ENCODE measurements at places on chromosomes 3 and 15.

- DNase-seq, result no peak
Measured at GRCh38 chr3:50358355-50358910, 888 bp downstream of the TMEM115 start.

DNA sequence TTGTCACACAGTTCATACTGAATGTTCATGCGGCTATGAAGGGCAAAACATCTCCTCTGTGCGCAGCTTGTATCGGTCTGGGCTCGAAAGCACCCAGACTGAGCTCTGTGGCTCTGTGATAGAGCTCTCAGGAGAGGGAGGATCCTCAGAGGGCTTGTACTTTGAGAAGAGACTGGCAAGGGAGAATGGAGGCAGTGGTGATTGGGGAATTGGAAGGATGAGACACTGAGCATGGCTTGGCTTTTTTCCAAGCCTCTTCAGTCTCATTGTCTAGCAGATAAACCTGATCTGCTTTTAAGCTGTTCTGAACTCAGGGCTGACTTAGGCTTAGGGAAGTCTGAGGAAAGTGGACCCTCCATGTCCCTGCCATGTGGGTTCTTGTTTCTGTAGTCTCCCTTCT, 43.0 kb downstream of the RAD54L2 start:
- DNase-seq, result no peak

DNA sequence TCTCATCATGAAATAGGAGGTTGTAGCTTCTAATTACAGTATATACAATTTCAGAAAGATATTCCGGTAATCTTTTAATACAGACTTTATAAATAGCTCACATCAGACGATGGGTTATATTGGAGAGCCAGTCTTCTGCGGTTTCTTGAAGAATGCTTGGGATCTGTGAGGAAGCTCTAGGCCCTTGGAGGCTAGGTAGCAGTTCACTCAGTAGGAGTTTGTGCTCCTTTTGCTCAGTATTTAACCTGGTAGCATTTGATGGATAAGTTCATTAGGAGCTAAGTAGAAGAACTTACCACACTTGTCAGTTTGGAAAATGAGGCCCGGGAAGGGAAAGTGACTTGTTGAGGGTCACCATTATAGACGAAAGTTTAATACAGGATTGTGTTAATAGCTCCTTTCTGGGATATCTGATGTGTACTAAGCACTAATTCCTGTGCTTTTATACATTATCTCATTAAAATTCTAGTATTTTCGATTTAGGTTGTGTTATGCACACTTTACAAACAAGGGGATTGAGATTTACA, 2.8 kb downstream of the FNDC3B start:
- no peak for DNase-seq

DNA sequence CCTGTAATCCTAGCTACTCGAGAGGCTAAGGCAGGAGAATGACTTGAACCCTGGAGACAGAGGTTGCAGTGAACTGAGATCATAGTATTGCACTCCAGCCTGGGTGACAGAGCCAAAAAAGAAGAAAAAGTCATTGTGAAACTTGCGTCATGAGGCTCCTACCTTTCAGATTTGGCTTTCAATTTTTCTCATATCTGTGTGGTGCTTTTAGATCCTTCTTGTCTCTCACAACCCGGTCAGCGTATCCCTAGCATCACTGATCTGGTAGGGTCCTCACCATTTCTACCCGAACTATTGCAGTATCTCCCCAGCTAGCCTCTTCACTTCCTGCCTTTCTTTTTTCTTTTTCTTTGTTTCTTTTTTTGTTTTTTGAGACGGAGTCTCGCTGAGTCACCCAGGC, 21.6 kb upstream of the GCNT3 start:
- DNase-seq, result no peak

- DNase-seq, result no peak
Measured at GRCh38 chr15:93019090-93019489, 69.9 kb downstream of the RGMA start.

Data from stimulated activated CD8-positive, alpha-beta memory T cell treated with anti-CD3 and anti-CD28 coated beads, Interleukin-7, amount 100 ng/mL, for 1 hour (primary cell).